ENCODE measurements at places on chromosomes 13 and 19.

DNA sequence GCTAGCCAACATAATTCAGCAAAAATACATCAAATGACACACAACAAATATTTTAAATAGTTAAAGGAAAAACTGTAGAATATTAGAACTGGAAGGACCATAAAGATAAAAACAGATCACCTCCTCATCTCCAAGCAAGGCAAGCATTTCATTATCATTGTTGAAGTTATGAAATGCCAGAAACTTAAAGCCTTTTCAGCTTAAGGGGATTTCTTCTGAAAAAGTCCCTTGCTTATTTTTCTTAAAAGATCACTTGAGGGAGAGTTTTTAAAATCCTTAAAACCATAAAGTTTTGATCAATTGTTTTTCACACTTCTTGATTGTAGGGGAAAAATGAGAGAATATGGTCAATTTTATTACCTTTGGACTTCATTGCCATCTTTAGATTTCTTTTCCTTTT lies 37.4 kb downstream of the FLT1 start:
- no peak for DNase-seq

- DNase-seq, result peak; percentile 94
These were observed 8.8 kb upstream of the CACNG6 start for GRCh38 chr19:53982611-53983010.

GRCh38 chr19:30741566-30741965 lies 369.4 kb downstream of the ZNF536 start:
- DNase-seq, result no peak

DNA sequence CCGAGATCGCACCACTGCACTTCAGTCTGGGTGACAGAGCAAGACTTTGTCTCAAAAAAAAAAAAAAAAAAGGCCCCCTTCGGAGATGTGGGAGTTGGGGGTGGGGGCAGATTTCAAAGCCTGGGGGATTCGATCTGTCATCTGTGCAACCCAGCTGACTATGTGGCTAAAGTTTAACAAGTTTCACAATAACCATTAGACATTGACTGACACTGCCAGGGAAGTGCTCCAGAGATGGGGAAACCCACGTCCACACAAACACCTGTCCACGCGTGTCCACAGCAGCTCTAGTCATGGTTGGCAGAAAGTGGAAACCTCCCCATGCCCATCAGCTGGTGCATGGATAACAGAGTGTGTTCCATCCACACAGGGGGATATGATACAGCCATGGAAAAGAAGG lies 37.6 kb upstream of the HOMER3 start:
- no peak for DNase-seq

- no peak for DNase-seq
These were observed 328.6 kb downstream of the SUCLA2 start for GRCh38 chr13:47672245-47673008.

Measured in Calu3 (cell line).